H54 (cell line): ENCODE measurements at places on chromosomes 6 and 20.

GRCh38 chr20:25288291-25289181 lies 40.7 kb downstream of the PYGB start:
- DNase-seq, result no peak

GRCh38 chr6:2545383-2546038 lies 205.2 kb downstream of the MYLK4 start:
- no peak for DNase-seq

DNA sequence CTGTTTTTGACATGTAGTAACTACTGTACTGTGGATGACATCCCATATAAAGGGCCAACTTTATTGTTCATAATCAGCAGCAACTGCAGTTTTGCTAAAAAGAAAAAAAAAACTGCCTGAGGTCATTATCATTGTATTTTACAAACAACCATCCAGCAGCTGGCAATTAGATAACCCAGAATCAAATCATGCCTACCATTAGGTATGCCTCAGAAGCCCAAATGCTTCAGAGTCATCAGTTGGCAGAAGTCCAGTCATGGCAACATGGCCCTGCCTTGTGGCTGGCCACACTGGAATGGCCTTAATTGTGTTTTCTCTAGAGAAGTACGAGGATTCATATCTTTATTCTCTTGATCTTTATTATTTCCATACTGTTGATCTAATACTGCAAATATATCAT lies 462.4 kb upstream of the NRSN1 start:
- no peak for DNase-seq

DNA sequence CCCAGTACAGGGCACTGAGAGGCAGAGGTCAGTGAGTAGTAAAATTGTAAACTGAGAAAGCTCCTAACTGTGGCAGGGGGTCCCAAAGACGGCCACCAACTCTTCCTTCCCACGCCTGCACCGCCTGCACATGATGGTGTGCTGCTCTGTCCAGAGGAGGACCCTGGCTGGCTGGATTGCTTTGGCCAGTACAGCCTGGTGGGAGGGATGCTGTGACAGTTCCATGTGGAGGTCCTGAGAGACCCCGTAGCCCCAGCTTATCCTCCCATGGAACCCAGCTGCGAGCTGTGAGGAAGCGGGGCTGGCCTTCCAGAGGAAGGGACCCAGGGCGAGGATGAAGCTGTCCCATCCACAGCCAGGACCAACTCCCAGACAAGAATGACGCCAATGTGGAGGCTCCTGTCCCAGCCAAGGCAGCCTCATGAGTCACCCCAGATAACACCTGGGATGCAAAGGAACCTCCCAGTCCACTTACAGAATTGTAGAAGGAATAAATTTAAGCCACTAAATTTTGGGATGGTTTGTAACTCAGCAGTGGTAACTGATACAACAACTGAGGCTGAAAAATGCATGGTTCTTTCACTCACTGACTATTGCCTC lies 2.0 kb upstream of the ACSS1 start:
- DNase-seq, result no peak

GRCh38 chr6:106258726-106259125 lies 66.8 kb downstream of the ATG5 start:
- no peak for DNase-seq

DNA sequence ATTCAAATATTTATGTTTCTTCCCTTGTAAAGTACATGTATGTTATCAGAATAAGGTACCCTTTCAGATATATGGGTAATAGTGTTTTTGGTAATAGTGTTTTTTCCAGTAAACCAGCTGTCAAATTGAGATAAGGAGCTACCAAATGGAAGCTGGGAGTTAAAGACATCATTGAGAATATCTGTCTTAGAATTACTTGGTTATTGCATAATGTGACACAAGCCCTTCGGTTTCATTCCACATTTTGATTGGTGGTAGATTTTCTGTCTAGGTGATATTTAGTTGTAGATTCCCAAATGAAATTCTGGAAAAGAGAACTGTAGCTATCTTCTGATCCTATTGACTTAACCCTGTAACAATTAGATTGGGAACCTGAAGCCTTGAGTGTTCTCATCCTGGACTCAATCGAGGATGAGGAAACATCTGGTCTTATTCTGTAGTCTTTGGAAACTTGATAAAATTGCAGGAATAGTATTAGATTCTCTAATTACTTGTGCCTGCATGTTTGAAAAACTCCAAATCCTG lies 75.1 kb upstream of the SYNJ2 start:
- no peak for DNase-seq

DNA sequence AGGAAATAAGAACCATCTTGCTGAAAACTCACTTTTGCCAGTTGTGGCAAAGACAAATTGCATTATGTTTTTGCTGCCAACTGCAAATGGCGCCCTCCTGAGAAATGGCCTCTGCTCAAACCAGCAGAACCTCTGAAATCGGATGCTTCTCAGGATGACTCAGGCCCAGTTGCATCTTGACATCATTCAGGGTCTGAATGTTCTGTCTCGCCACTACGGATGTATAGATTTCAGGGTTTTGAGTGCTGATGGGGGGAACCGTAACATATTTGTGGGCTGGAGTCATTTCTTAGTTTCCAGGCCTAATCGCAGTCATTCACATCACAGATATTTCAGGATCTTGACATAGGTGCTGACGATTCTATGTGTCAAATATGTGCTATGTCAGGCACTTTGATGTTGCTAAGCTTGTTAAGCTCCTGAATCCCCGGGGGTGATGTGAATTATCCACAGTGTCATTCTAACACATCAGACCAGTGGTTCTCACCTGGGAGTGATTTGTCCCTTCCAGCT lies 207.1 kb downstream of the NFATC2 start:
- peak; percentile 67 for DNase-seq

DNA sequence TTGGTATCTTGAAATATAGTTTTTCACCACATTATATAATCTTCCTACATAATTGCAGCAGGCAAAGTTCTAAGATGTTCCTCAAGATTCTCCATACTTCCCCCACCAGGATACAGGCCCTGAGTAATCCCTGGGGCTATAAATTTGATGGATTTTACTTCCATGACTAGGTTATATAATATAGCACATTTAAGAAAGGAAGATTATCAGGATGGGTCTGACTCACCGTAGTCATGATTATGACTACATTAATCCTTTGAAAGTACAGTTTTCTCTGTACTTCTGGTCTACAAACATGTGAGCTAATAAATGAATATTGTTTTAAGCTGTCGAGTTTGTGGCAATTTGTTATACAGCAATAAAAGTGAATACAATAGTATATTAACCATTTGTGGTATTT lies 122.5 kb downstream of the MACROD2 start:
- no peak for DNase-seq

DNA sequence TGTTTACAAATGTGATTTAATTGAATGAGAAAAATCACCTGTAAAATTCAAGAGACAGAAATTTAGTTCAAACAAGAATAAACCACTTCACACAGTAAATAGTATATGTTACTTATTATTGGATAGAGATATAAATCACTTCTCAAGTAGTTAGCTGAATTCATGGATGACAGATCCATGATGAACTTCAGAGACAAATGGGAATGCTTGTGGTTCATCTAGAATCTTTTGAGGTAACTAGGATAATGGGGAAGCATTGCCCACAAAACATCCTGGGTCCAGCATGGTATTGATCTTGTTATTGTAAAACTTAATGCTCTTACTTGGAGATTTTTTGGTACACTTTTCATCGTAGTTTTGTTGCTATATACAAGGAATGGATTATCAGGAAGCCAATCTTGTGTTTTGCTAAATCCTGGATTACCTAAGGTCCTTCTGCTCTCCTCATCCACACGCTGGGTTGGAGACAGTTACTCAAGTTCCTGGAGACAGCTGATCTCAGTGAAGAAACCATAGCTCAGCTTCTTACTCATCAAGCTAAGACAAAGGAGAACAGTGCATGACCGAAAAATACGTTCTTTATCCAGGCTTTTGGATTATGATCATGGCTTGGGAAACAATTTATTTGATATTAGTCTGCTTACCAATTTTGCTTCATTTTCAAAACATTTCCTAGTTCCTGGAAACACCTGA lies 142.5 kb upstream of the PREP start:
- DNase-seq, result no peak

GRCh38 chr20:20795119-20795518 lies 82.7 kb upstream of the RALGAPA2 start:
- no peak for DNase-seq

DNA sequence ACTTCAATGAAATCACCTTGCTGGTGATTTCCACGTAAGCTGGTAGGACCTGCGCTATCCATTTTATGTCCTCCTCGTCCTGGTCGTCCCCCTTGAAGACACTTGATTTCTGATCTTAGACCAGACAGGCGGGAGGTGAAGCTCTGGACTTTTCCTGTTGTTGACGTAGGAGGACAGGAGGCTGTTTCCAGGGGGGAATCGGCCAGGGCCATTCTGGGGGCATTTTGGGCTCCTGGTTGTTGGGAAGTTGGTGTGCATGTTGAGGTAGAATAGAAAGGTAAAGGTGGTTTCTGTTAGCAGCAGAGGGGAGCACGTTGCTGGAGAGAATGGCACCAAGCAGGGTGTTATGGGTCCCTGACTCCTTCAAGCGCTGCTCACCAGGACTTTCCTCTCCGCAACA lies 56.0 kb downstream of the GMPR start:
- no peak for DNase-seq

GRCh38 chr20:61913423-61914225 lies 152.1 kb downstream of the TAF4 start:
- DNase-seq, result no peak

DNA sequence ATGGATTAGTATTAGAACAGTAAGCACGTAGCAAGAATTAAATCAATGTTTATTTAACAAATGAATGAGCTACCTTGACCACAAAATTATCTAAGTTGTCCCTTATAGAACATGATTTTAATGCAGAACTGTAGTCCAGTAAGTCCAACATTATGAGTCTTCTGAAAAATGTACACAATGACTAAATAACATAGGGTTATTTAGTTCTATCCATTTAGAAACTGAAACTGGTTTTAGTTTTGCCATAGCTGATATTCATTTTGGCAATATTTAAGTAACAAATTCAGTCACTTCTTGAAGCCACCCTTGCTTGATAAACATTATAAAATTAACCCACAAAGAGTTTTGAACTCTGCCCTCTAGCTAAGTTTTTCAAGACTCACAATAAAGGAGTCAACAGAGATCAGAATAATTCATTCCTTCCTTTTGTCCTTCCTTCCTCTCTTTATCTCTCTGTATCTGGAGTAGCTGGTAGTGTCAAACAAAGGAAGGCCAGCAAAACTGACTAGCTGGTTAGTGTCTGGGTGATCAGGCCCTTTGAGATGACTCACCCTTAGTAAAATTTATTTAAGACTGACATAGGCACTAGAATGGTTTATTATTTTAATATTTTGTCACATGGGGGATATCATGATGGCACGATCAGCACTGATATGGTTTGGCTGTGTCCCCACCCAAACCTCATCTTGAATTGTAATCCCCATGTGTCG lies 115.1 kb downstream of the BTBD9 start:
- DNase-seq, result no peak

- peak; percentile 10 for DNase-seq
These were observed 225.4 kb downstream of the PRL start for GRCh38 chr6:22071270-22072041.

GRCh38 chr6:158233214-158233795 lies 65.2 kb downstream of the GTF2H5 start:
- no peak for DNase-seq
